ENCODE measurements at places on chromosomes 1 and 21. TPM values are rescaled to one million over a fixed set of nuclear protein-coding genes. Genes with fewer than 3 reads are reported as not detected.
A peak's percentile ranks its signal among the peaks of the same experiment; 100 is the strongest.

GRCh38 chr1:183051546-183051945 is 28.3 kb downstream of the LAMC1 start:
- DNase-seq: no peak

PTGER3 gene
- total RNA-seq: 1.0 TPM

EIF4G3 gene
- 44.4 TPM for total RNA-seq

- peak; percentile 80 for DNase-seq
Observed at GRCh38 chr1:202143768-202144401, 652 bp downstream of the ARL8A start.

BCL2L15 gene
- 0.42 TPM for total RNA-seq

PRDM2 gene
- 38.4 TPM for total RNA-seq

DNA sequence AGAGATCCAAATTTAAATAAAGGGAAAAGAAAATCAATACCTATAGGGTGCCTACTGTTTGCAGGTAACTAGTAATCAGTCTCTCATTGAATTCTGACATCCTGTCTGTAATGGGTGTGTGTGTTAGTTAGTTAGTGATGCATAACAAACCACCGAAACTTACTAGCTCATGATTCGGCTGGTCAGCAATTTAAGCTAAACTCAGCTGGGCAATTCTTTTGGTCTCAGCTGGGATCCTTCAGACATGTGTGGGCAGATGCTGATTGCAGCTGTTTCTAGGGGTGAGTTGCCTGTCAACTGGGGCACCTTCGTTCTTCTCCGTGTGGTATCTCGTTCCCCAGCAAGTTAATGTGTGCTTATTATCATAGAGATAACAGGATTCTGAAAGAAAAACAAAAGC is 40.2 kb upstream of the ZNF124 start:
- DNase-seq: no peak

GRCh38 chr1:28196330-28196729 is 19.8 kb upstream of the PTAFR start:
- DNase-seq: no peak

Data from right cardiac atrium (tissue), 5 donors.